H9 (cell line): ENCODE measurements at places on chromosomes 11 and 22.

DNA sequence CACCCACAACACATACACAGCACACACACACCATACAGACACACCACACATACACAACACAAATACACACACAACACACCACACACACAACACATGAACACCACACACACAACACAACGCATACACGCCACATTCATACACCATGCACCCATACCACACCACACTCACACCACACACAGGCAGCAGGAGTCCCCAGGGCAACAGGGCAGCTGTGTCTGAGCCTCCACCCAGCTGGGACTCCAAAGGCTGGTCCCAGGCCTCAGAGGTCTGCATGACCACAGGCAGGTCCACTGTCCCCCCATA, 3.3 kb upstream of the WNT7B start:
- no peak for DNase-seq

GRCh38 chr11:26227883-26228502, 103.9 kb upstream of the ANO3 start:
- DNase-seq = no peak

DNA sequence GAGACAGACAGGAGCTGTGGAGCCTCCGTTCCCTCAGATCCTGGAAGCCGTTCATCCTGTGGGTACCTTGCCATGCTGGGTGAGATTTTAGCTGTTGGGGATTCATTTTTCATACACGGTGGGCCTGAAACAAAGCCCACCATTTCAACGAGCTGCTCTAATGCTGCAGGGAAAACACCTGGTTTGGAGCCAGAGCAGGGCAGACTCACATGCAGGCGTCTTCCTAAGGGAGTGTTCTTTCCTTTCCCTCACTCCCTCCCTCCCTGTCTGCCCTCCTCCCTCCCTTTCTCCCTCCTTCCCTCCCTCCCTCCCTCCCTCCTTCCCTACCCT, 52.5 kb downstream of the CD6 start:
- DNase-seq = no peak

GRCh38 chr22:23065495-23066122, 4.7 kb upstream of the GNAZ start:
- peak; percentile 24 for DNase-seq

DNA sequence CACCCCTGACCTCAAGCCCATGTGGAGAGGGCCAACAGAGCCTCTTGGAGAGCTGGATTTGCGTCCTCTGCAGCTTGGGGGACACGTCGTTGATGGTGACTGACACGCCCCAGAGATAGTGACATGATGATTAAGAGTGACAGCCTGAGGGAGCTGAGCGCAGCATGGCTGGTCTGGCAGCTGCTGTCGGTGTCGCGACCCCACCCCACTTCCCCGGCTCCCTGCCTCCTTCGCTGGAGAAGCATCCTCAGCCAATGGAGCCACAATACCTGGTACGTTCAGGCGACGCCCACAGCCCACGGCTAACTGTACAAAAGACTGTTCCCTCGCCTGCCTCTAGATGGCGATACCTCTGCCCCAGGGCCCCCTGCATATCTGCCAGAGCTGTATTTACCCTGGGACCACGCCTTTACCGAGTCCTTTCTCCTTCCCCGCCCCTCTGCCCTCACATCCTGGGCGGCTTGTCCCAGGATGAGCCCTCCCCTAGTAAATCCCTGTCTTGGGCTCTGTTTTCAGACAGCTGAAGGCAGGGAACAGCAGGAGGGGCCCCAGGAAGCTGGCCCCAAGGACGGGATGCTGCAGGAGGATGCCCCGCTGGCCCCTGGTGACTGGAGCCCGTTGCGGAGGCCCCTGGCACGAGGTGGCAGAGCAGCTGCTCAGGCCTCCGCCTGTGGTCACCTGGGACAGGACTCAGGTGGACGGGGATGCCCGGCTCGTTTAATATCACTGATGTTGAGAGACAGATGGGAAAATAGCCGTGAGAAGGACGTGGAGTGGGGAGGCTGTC, 90.6 kb downstream of the RPS6KA4 start:
- DNase-seq = peak; percentile 91

GRCh38 chr11:72684236-72684912, 10.2 kb upstream of the PDE2A start:
- DNase-seq = peak; percentile 71

DNA sequence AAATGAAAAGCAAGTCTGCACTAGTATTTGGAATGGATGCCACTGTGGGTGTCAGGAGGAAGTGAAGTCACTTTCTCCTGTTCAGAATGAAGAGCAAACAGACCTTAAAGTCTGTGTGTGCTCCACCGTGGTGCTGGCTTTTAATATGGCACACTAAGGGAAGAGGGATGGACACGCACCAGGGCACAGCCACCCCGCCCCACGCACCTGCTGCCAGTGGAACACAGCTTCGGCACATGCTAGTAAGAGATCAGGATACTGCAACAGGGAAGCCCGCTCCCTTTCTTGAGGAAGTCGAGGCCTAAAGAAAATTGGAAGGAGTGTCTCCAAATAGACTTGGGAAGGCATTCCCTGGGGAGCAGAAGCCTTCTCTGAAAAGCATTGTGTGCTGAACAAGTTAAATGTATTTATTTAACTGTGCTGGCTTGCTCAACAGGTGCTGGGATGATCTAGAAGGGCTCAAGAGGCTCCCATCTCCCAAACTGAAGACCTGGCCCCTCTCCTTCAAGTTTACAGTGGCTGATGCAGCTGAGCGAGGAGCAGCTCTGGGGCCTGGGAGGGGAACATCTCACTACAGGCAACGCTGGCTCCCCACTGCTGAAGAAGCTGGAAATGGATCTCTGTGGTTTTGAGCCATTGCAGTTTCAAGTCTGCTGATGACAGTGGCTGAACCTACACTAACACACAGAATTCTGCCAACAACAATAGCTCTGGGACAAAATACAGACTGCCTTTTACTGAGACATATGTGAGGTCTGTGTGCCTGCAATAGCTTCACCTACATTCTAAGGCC, 504.6 kb upstream of the B3GAT1 start:
- DNase-seq = no peak

GRCh38 chr11:62427630-62428233, 8.9 kb downstream of the SCGB1A1 start:
- no peak for DNase-seq

DNA sequence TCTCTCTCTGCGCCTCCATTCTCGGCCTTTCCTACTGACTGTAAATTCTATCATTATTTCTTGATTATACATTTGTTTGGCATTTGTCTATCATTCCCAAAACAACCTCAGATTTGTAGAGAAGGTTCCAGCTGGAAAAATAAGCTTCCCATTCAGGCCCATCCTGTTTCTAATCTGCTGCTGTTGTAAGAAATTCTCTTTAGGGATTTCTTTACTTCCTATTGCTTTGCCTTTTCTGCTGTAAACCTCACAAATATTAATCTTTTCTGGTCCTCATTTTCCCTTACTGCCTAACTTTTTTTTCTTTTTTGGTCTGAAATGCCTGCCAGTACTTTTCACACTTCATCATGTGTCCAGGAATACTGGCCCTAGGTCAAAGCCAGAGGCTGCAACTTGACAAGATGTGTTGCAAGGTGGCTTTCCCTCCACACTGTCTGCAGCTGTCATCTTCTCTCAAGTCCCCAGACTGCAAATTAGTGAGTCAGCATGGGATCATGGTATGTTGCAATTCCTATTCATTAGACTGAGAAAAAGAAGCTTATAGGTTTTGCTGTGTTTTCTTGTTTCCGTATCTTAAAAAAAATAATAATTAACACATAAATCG, 858.7 kb upstream of the CHORDC1 start:
- DNase-seq = no peak

- DNase-seq = no peak
Observed at GRCh38 chr11:61270354-61271076, 24.6 kb downstream of the VWCE start.

- DNase-seq = no peak
Observed at GRCh38 chr22:42227435-42227834, 43.0 kb downstream of the TCF20 start.

- no peak for DNase-seq
Observed at GRCh38 chr22:35155403-35156025, 89.6 kb downstream of the ISX start.

DNA sequence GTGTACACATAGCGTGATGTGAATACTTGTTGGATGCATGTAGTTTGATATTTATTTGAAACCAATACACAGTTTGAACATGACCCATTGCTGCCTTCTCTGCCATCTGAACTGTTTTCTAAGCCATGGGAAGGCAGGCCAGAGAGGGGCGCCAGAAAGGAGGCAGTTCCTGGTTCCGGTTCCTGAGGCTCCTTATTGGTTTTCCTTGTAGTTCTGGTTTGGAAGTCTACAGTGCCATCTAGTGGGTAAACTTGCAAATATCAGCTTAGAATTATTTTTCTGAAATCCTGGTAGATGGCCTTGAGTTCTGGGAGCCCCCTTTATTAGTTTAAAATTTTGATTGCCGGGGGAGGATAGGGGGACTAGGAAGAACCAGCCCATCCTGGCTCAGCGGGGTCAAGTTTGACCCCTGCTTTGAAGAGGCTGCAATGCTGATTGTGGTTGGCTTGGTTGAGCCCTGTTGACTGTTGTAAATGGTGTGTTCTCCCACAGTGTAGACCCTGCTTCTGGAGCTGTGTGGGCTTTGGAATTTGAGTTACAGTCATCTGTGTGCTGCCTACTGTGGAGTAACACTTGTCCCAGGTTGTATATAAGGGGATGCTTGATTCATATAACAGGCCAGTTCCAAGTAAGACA, 48.4 kb downstream of the GRAMD1B start:
- DNase-seq = peak; percentile 79

DNA sequence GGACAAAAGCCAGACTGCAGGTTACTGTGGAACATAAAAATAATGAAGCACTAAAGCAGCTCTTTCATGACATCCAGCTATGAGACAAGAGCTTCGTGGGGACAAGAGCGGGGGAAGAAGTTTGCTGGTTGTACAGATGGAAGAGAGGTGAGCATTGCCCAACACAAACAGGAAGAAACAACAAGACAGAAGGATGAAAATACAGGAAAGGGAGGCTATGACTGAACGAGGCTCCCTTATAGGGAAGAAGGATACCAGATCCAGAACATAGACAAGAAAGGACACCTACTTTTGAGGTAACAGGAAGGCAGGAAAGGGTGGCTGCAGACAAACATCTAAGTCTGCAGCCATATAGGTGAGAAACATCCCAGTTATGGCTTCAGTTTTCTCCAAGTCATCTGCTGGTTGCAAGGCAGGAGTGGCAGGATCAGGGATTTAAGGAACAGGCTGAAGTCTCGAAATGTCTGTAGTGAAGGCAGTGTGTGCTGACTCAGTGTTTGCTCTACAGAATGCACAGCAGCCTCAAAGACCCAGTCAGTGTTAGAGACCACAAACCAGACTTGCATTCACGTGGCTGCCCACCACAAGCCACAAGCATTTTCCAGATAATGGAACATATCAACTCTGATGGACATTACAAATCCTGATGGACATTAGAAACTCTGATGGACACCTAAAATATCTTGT, 1.9 kb downstream of the CLTCL1 start:
- DNase-seq = no peak

DNA sequence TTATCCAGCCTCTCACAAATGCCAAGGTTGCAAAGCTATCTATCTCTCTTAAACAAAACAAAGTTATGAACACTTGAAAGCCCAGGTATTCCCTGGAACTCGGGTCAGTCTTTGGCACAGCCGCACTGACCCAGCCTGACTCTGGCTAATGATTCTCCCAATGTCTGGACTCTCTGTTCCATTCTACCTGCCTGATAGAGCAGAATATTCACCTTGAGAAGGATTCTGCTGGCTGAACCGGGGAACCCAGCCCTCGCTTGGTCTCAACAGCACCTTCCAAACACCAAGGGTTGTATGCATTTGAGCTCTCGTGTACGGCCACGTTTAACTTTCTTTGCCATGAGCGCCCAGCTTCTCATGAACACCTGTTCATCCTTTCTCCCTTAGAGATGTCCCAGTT, 116.8 kb downstream of the ZBTB16 start:
- DNase-seq = no peak

DNA sequence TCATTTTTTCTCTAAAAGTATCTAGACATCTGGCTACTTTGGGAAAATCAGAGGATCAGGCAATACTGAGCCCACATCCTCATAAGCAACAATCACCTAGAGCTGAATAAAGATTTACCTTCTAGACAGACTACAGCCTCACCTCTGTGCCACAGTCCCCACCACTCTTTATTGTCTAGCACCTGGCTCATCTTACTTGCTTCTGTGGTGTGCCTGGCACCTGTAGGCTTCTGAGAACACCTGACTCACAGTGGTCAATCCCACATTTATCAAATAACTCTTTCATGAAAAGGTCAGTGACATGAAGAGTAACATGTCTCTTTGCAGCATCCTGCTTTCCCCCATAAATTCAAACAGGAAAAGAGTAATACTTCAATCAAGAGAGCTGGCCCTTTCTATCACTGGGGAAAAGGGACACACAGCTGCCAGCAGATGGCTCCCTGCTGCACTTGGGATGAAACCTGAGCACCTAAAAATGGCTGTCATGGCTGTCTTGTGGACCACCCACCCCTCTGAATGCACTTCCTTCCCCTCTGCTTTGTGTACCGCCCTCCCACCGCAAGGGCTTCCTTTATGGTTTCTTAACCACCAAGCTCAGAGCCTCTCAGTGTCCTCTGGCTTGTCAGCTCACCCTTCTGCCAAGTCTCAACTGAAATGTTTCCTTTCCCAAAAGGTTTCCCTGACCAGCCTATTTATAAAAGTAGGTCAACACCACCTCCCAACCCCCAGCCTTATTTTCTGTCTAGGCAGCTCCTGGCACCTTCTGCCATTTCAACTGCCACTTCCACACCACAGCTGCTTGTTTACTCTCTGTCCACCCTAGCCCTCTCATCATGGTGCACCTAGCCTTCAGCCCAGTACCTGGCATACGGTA, 9.3 kb downstream of the TFIP11 start:
- DNase-seq = peak; percentile 80

DNA sequence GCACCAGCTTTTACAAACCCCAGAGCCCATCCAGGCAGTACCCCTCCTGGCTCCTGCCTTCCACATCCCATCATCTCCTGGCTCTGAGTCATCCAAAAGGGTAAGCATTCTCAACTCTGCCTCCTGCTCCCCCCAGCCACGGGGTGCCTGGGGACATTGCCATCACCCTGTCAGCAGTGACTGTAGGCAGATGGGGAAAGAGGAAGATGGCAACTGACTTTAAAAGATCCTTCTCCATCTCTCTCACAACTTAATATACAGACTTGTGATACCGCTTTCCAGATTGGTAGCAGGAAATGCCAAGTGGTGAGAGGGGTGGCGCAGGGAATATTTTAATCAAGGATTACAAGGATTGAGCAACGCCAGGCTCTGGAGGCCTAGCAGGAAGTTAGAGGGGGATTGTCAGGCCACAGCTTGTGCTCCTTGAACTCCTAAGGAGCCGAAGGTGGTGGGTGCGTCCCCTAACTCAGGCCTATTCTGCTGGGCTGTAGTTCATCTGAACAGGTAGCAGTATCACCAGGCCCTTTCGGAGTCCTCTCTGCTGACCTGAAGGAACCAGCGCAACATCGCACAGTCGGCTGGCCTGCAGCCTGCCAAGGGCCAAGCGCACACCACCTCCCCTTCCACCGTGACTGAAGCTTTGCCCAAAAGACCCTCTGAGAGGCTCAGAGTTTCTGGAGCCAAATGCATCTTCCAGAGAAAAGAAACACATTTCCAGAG, 83.3 kb downstream of the ZC3H12C start:
- DNase-seq = no peak

- DNase-seq = no peak
Observed at GRCh38 chr22:30291058-30291892, 2.0 kb upstream of the CASTOR1 start.

- no peak for DNase-seq
Observed at GRCh38 chr11:12103411-12104225, 6.8 kb upstream of the MICAL2 start.

GRCh38 chr11:28822576-28822975, 714.4 kb downstream of the METTL15 start:
- DNase-seq = no peak
